ENCODE measurements at places on chromosomes 12 and 14.
A peak's percentile ranks its signal among the peaks of the same experiment; 100 is the strongest.

DNA sequence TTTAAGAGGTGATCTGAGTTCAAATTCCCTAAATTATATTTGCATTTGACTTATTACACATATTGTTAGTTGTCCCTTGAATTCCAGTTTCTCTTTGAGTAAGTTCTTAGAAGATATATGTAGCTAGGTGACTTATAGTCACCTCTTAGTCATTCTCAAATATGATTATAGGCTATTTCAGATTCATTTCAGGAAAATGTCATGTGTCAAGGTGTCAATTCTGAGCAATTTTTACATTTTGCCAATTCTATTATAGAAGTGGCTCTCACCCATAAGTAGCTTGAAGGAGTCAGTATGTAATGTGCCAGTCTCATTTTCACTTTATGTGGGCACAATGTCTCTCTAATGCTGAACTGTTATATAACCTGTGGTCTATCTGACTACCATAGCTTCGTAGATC, 623.4 kb downstream of the DIO2 start:
- no peak for DNase-seq

GRCh38 chr12:89040146-89040964, 311.9 kb downstream of the DUSP6 start:
- peak; percentile 26 for DNase-seq

DNA sequence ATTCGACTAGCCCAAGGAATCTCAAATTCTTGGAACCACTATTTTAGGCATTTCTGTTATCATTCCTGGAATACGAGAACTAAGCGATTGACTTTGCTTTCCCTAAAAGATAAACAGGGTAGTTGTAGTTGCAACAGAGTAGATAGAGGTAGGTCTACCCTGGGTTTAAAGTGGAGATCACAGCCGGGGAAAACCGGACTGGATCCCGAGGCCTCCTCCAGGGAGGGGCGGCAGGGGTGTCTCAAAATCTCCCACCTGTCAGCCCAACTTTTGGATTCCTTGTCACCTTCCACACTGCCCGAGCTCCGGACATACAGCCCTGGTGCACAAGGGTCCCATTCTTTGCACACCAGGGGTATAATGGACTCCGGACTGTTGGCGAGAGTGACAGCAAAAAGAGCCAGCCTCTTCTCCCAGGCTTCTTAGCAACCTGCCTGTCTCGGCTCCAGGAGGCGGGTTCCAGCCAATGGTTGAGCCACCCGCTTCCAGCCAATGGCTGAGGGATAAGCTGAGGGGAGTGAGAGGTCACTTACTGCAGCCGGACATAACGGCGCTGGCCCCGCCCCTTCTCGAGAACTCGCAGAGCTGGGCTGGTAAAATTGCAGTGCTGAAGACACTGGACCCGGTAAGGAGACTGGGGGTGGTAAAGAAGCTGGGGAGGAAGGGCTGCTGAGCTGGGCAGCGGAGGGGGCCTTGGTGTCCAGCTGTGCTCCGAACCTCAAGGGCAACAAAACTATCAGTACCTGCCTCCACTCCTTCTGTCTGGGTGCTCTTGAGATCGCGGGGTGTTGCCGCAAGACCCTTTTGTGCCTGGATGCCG, at the start of gene SUOX:
Gene SUOX (plus strand): TSS at position 562 of the 820 bp plus-strand sequence. CDS start 4,946 bp downstream, outside the sequence.
- DNase-seq = no peak

DNA sequence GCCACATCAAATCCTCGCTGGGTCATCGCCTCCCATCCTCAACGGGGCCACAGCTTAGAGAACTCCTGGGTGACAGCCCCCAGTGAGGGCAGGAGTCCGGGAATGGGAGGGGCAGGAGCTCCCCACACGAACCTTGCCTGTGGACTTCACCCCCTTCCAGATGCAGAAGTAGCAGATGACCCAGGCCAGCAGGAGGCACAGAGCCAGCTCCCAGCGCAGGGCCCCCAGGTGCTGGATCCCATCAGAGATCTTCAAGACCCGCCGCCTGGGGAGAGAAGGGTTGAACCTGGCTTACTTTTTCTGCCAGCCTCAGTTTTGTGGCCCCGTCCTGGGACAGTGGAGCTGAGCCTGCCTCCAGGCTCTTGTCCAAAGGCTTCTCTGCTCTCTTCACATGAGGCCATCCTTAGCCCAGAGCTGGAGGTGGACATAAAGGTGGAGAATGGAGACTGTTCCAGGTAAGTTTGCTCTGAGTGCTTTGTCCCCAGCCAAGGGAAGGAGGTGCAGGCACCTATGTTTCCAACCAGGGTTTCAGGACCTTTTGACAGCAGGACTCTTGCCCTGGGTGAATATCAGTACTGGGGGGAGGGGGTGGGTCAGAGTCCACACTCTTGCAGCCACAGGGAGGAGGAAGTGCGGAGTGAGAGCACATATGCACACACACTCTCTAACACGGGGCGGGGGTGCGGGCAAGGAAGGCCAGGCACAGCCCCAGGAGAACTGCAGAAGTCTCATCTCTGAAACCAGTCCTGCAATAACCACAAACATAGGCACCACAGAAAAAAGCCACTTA, 23.3 kb upstream of the SLC6A12 start:
- DNase-seq = no peak

DNA sequence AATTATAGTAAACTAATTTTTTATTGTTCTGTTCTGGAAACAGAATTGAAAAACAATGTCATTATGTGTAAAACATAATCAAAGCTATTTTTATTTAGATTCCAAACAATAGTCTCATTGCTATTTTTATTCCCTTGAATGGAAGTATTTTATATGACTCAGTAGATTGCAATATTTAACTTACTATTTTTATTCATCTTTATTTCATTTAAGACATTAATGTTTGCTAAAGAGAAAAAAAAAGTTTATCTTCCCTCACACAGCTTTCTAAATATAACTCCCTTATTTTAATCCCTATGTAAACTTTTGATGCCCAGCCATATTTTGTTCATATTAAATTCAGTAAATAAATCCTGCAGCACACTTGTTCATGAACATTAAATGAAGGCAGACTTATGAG, 622.4 kb downstream of the SLC6A15 start:
- no peak for DNase-seq

DNA sequence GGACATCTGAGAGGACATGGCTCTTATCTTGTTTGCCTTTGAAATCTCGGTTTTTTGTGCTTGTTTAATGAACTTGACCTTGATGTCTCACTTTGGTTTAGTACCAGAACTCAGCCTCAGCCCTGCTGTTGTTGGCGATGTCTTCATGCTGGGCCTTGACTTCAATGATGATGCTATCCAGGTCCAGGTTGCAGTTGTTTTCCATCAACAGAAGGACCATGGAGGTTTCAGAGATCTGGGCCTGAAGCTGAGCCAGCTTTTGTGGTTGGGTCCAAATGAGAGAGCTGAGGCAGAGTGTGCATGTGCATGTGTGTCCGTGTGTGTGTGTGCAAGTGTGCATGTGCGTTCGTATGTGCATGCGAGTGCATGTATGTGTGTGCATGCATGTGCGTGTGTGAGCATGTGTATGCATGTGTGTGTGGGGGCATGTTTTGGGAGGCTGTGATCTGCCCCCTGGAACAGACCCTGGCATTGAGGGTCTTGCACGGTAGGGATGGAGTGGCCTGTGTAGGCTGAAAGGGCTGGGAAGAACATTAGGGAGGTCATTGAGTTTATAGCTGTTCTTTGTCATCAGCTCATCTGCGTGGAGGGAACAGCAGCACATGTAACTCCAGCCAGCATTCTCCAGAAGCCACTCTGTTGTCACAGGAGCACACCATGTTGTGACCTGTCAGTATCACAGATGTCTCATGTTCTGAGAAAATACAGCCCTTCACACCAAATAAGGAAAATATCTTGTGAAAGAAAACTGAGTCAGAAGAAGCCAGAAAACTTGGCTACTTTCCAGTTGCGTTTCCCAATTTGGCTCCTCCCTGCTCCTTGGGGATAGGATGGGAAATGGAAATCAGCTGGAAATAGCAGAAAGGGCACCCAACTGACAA, 10.0 kb upstream of the KRT82 start:
- no peak for DNase-seq

GRCh38 chr12:102356690-102357089, 123.7 kb downstream of the IGF1 start:
- DNase-seq = no peak

GRCh38 chr14:31476131-31476866, 11.5 kb downstream of the GPR33 start:
- no peak for DNase-seq

- peak; percentile 62 for DNase-seq
Observed at GRCh38 chr12:56129206-56129941, 1.3 kb downstream of the ESYT1 start.

DNA sequence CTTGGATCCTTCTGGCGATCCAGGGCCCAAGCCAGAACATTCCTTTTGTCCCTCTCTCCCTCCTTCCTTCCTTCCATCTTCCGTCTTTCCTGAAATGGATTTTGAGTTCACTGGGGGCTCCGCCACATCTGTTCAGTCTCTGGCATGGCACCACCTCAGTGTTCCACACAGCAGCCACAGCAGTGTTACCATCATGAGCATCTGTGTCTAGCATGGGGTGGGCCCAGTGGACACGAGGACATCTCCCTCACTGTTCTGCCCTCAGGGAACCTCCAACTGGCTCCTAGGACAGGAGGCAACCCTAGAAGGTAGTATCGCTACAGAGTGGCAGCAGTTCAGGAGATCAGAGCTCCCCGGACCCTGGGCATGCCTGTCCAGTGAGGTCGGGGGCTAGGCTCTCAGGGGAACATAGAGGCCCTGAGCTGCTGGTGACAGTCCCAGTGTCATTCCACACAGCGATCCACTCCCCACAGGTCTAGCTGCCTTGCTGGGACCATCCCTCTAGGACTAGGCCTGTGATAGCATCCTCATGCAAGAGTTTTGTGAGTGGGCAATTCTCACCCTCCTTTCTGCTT, 59.0 kb downstream of the GALNT16 start:
- no peak for DNase-seq

DNA sequence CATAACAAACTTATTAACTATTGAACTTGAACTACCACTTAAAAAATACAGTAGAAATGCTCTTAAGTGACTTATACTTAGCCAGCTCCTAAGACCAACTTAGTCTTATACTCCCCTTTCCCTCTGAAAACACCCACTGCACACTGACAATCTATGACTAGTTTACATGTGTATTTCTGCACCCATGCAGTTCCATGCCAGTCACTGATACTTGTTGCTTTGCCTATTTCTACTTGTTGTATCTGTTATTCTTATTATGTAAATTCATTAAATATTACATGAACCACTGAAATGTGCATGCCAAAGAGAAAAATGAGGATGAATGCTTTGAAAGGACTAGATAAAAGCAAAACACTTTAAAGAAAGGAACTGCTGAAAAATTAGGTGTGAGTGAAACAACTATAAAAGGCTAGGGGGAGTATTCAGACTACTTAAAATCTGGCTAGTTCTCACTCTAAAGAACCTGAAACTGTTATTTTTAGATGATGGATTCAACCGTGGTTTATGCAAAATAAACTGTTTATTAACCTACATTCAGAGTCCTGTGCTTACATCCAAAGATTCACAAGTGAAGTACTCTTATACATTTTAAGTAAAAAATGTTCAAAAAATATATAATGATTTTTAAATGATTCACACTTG, 74.7 kb downstream of the RPS6KA5 start:
- no peak for DNase-seq

- no peak for DNase-seq
Observed at GRCh38 chr12:53722450-53723041, 4.7 kb downstream of the CALCOCO1 start.

GRCh38 chr12:120466560-120467315, 2.8 kb downstream of the SRSF9 start:
- DNase-seq = no peak

DNA sequence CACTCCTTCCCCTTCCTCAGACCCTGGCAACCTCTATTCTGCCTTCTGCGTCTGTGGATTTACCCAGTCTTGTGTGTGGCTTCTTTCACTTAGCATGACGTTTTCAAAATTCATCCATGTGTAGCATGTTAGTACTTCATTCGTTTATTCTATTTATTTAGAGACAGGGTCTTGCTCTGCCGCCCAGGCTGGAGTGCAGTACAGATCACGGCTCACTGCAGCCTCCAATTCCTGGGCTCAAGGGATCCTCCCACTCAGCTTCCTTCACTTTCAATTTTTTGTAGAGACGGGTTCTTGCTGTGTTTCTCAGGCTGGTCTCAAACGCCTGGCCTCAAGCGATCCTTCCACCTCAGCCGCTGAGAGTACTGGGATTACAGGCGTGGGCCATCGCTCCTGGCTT, 37.0 kb downstream of the B4GALNT3 start:
- no peak for DNase-seq

DNA sequence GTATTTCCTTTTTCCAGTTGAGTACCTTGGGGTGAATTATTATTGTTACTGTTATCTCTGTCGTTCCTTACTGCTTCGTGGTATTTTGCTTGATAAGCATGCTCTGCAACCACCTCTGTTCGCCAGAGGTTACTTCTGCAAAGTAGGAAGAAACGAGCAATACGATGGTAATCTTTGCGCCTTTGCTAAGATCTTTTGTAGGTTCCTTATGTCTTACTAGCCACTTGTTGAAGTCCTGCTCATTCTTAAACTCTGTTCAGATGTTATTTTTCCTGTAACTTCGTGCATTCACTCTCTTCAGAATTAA, 729 bp upstream of the M6PR start:
- DNase-seq = no peak

DNA sequence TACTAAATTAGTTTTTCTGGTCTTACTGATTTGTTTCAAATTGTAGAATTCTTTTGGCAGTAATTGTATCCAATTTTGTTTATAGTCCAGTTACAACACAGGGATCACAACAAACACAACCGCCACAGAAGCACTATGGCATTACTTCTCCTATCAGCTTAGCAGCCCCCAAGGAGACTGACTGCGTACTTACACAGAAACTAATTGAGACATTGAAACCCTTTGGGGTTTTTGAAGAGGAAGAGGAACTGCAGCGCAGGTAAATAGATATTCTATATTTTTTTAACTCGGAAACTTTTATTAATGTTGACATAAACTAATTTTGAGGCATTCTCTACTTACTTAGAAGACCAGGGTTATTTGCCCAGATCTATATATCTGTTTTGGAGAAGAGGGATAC, 17.8 kb downstream of the PAPOLA start:
- no peak for DNase-seq

GRCh38 chr14:100782516-100783320, 43.2 kb upstream of the MEG3 start:
- no peak for DNase-seq

DNA sequence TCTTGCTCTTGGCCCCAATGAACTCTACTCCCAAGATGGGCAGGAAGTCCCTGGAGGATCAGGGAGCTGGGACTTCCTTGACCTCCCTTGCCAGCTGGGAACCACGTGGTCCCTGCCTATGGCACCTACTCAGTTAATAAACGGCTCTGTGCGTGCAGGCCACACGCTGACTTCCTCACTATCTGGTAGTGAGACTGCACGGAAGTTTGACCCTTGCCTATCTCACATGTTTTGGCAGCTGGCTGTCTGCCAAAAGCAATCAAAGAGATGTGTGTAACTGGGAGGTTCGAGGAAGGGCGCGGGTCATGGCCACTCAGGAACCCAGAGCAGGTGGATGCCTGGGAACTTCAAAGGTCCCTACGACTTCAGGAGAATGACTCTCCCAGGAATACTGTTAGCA, 57.9 kb downstream of the RFLNA start:
- no peak for DNase-seq

Measured in stimulated activated CD8-positive, alpha-beta memory T cell treated with anti-CD3 and anti-CD28 coated beads, Interleukin-7, amount 100 ng/mL, for 1 hour (primary cell).